ENCODE measurements at places on chromosomes 12 and 14. TPM values are rescaled to one million over a fixed set of nuclear protein-coding genes. Genes with fewer than 3 reads are reported as not detected.

The VRTN gene
- not detected for total RNA-seq

The PTGER2 gene
- not detected for total RNA-seq

The ANO2 gene
- total RNA-seq = 12.7 TPM

The LUM gene
- total RNA-seq = 0.46 TPM

The TMEM132C gene
- 0.26 TPM for total RNA-seq

The PTPRR gene
- 0.74 TPM for total RNA-seq

The CMKLR1 gene
- 0.13 TPM for total RNA-seq

The MYRFL gene
- total RNA-seq = 0.18 TPM

The KRT81 gene
- not detected for total RNA-seq

DNA sequence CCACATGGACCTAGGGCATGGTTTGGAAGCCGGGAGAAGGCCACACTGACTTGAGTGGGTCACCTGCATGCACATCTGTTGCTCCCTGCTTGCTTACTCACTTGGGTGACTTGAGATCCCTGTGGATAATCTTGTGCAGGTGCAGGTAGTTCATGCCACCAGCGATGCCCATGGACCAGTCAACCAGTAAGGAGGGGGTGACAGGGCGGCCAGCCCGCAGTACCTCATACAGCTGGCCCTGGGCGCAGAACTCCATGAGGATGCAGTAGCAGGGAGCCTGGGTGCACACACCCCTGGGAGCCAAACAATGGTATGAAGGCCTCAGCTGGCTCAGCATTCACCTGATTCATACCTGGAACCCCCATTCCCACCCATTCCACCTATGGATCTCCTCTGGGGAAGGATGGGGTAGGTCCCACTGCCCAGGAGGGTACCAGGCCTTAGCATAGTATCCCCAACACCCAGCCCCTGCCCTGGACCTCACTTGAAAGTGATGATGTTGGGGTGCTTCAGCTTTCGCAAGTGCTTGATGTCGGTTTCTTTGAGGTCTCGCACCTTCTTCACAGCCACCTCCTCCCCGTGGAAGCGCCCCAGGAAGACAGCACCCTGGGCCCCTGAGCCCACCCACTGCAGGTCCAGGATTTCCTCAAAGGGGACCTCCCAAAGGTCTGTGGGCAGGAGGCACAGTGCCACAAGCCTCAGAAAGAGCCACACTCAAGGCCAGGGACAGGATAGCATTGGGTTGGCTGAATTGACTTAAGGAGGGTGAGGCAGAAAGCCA lies 13.1 kb downstream of the MAP3K12 start:
- no peak for DNase-seq

DNA sequence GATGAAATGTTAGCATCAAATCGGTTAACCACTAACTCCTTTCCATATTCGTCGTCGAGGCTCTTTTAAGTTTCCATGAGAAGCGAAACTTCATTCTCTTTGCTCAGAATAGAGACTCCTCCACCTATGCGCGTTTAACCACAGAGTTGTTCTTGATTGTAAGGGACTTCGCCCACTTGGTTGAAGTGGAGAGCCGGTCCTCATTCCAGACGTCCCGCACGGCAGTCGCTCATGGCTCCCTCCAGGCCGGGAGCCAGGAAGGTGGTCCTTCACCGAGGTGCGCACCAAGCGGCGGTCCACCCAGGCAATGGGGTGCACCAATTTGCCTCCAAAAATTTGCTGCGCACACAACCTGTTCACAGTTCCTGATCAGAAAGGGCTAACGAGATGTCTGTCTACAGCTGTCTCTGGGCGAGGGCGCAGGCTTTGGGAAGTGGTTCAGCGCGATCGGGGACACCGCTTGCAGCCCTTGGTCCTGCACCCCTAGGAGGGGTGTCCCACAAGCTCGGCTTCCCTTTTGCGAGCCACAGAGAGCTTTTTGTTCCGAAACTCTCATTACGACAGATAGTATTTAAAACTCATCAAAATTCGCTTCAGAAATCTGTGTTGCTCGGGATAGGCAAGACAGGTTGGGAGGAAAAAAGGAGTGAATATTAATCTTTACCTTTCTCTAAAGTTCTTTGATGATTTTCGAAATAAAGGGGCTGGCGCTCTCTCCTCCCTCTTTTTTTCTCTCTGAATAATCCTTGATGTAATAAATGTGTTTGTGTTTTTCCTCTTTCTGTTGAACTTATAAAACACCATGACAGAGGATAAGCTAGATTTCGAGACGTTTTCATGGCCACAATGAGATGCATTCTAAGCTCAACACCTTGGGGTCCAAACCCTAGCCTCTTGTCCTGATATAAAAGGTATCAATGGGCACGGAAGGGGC lies 6.4 kb upstream of the ALX1 start:
- DNase-seq = no peak

DNA sequence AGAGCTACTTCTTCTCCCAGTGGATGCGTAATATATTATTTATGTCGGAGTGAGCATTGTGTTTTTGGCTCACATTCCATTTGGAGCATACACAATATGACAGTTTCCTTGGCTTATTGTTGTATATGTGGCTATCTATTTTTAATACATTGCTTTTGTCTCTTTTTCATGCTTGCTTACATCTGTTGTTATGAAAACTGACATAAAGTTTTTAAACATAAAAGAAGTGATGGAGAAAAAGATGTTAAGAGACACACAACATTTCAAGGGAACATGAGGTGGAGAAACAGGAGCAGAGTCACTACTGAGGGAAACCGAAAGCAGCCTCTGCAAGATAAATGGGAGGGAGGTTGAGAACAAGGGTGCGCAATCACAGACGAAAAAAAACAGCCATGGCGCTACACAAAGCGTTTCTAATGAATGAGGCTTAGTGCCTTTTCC lies 228.4 kb upstream of the NPAS3 start:
- DNase-seq = no peak

- DNase-seq = no peak
These were observed 33.3 kb upstream of the GPR68 start for GRCh38 chr14:91277546-91278382.

- no peak for DNase-seq
These were observed 20.4 kb downstream of the AKAP3 start for GRCh38 chr12:4628406-4628805.

- DNase-seq = no peak
These were observed 15.6 kb upstream of the TFCP2 start for GRCh38 chr12:51188359-51189051.

GRCh38 chr14:45526715-45527549 lies 273.9 kb upstream of the MIS18BP1 start:
- DNase-seq = no peak

- DNase-seq = no peak
These were observed 121.7 kb upstream of the FUT8 start for GRCh38 chr14:65290830-65291229.

- no peak for DNase-seq
These were observed 34.6 kb upstream of the NFKBIA start for GRCh38 chr14:35438910-35439713.

- no peak for DNase-seq
These were observed at the start of gene ITGA7 for GRCh38 chr12:55707841-55708694. TSS of gene ITGA7 (minus strand) at chr12:55707904. CDS start at chr12:55707682, 222 bp downstream.

- no peak for DNase-seq
These were observed 1.4 kb downstream of the AKAP6 start for GRCh38 chr14:32330351-32331111.

DNA sequence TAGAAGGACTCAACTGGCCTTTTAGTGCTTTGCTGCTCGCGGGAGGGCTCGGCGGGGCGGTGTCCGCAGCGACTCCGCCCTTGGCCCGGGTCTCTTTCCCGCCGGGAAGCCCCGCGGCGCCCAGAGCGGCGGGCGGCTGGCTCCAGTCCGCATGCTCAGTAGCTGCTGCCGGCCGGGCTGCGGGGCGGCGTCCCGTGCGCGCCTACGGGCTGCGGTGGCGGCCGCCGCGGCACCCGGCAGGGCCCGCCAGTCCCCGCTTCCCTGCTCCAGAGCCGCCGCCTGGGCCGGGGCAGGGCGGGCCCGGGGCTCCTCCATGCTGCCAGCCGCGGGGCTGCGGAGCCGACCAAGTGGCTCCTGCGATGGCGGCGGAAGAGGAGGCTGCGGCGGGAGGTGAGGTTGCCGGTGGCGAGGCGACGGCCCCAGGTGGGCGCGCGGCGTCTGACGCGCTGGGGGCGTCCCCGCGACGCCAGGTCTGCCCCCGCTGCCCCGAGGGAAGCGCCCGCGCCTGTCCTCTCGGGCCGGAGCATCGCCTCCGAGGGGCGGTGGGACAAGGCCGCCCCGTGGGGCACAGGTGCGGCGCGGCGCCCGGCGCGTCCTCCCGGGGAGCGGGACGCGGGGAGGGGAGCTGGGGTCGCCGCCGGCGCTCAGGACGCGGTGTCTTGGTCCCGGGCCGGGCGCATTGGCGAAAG lies at the start of gene BMAL2:
BMAL2 (plus strand) TSS at position 123 of the 689 bp plus-strand sequence; CDS start at position 360, 237 bp downstream.
- DNase-seq = no peak

DNA sequence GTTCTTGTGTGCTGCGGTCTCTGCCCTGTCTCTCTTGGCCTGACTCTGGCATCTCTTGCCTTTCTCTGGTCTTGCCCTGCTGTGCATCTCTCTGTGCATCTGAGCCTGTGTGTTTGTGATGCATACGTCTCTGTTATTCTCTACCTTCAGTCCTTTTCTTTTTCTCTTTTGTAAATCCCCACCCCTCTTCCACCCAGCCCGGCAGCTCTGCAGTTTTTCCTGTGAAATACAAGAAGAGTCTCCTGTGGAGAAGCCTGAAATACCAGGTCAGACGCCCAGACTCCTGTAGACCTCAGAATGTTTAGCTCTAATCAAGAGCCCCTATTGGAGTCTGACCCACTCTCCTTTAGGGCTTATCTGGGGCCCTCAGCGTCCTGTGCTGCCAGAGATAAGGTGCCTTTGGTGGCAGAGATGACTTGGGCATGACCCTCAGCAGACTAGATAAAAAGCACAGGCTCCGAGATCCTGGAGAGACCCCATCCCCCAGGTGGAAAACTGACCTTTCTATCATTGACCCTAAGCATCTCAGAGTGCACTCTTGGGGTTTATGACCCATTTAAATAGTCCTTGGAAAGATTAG lies 167.5 kb upstream of the SRRM4 start:
- no peak for DNase-seq

DNA sequence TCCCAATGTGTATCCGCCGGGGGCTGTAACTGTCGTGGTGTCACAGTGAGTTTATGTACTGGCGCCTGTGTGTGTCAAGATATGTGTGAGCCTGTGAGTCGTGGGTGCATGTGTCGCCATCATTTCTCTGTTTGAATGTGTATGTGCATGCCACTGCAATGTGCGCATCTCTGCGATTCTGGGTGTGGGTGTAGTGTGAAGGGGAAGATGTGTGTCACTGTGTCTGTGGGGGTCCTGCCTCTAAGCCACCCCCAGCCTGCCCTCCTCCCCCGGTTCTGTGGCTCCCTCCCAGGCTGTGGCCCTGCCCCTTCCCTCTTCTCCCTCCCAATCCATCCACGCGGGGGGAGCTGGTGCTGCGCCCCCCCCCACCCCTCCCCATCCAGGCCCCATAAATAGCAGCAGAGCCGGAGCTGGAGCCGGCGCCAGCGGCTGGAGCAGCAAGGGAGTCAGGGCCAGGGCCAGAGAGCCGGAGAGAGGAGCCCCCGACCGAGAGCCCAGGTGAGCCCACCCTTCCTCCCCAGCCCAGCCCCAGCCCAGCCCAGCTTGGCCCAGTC lies at the start of gene CPNE6:
CPNE6 (plus strand) TSS at position 419 of the 554 bp plus-strand sequence. CDS start 1,375 bp downstream, outside the sequence.
- no peak for DNase-seq

DNA sequence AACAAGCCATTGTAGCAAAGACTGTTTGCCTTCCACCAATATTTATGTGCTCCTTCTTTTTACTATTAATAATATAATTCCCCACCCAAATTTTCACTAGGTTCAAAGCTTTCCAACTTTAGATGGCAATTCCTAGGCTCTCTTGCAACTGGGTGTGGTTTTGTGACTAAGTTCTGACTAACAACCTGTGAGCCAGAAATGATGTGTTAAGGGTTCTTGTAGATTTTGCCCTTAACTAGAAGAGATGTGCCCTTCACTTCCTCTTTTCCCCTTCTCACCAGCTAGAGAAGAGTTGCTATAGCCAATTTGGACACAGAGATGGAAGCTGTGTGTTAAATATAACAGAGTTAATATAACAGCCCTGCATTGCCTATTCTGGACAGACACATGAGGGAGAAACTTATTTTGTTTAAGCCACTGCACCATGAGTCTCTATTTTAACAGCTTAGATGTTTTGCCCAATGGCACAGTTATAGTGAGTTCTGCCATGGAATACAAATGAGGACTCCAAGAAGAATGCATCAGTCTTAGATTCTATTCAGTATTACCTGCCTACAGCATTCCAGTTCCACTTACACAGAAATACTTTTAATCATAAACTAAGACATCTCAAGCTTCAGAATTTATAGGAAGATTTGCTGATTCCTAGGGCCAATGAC lies 216.2 kb downstream of the DUSP6 start:
- DNase-seq = no peak

DNA sequence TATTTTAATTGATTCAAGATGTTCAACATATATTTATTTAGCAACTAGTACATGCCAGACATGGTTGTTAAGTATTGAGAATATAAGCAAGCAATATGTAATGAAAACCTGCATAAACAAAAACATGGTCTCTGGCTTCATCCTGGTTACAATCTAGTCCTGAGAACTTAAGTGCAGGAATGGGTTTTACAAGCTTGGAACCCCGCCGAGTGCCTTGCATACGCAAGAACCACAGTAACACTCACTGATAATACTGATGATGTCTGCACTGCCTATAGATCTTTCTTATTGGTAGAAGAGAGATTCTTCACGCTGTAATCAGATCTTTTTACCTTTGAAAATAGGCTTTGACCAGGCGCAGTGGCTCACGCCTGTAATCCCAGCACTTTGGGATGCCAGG lies 22.9 kb upstream of the CALM1 start:
- no peak for DNase-seq

GRCh38 chr12:44021471-44021971 lies 185.6 kb downstream of the TMEM117 start:
- no peak for DNase-seq

GRCh38 chr14:36604757-36605505 lies 22.5 kb upstream of the NKX2-8 start:
- peak; percentile 13 for DNase-seq

- no peak for DNase-seq
These were observed 108.5 kb upstream of the ESRRB start for GRCh38 chr14:76267322-76268046.

DNA sequence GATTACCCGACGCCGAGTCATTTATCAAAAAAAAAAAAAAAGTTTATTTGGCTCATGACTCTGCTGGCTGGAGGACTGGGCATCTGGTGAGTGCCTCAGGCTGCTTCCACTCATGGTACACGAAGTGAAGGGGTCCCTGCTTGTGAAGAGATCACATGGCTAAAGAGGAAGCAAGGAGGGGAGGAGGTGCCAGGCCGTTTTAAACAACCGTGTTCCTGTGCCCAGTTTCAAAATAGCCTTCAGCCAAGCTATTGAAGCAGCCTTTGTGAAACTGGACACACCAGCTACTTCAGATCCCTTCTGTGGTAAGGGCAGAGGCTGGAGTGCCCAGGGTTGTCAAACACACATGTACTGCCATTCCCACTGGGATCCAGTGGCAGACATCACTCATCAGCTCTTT lies 7.6 kb downstream of the POP5 start:
- no peak for DNase-seq

Measured in pulmonary artery endothelial cell (primary cell).